Gastrocnemius medialis (tissue), 4 donors: ENCODE measurements at places on chromosomes 1 and 21. TPM values are rescaled to one million over a fixed set of nuclear protein-coding genes. Genes with fewer than 3 reads are reported as not detected.

GRCh38 chr1:159743651-159744410 lies 29.4 kb upstream of the CRP start:
- no peak for DNase-seq

DNA sequence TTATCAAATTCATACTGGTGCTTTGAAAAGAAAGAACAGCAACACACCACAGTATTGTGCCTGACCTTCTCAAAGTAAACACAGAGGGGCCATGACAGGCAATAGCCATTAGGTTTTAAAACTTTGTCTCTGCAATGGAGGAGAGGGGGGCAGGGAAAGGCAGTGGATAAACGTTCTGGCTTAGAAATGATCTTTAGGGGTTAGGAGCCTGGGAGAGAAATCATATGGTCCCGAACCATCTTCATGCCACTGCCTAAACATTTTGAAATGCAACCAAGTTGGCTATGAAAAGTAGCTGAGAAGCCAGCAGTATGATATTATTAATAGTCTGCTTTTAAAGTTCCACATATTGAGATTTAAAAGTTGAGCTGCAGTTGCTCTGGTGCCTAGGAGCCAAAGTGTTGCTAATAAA lies 39.8 kb downstream of the PLPP3 start:
- DNase-seq, result no peak

- no peak for DNase-seq
These were observed 6.5 kb downstream of the TTLL10 start for GRCh38 chr1:1179983-1180861.

DNA sequence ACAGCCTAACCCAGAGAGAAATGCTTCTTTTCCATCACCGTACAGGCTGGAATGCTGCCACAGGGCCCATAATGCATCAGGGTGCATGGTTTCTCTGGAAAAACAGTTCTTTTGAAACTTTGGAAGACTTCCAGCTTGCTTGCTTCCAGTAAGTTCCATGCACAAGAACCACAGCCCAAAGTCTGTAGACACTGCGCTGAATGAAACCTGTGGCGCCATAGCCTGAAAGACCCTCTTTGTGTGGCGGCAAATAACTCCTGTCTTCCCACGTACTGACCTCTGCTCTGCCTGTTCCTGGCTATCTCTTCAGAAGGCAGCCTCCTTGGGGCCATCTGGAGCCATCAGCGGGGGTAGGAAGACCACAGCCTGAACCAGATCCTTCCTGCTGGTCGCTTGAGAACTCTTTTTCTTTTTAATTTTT lies 15.1 kb downstream of the MIIP start:
- no peak for DNase-seq

DNA sequence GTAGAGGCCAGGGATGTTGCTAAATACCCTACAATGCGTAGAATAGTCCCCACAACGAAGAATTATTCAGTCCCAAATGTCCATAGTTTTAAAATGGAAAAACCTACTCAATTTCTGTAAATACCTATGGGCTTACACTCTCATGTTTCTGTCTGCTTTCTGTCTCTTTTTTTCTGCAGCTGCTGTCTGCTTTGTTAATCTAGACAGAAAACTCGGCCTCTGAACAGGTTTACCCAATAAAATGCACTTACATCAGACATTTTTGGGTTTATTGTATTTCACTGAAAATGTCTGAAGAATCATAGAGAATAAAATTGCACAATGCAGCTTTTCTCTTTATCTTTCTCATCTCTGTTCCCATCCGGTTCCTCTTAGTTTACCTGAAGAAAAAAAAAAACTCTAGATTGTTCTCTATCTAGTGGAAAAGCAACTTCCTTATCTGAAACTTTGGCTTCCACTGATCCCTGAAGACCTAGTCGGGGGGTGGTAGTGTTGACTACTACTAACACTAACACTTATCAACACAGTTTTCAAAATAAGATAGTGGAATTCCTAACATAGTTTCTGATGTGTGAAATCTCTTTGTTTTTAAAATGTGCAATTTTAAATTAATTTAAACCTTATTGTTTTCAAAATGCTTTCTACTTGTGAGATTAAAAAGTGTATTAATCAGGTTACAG lies 76.9 kb upstream of the CCDC190 start:
- no peak for DNase-seq

The NUCKS1 gene
- total RNA-seq, result 62.6 TPM

The NPHS2 gene
- total RNA-seq, result not detected
